ENCODE measurements at places on chromosomes 13 and 19.
A peak's percentile ranks its signal among the peaks of the same experiment; 100 is the strongest.

DNA sequence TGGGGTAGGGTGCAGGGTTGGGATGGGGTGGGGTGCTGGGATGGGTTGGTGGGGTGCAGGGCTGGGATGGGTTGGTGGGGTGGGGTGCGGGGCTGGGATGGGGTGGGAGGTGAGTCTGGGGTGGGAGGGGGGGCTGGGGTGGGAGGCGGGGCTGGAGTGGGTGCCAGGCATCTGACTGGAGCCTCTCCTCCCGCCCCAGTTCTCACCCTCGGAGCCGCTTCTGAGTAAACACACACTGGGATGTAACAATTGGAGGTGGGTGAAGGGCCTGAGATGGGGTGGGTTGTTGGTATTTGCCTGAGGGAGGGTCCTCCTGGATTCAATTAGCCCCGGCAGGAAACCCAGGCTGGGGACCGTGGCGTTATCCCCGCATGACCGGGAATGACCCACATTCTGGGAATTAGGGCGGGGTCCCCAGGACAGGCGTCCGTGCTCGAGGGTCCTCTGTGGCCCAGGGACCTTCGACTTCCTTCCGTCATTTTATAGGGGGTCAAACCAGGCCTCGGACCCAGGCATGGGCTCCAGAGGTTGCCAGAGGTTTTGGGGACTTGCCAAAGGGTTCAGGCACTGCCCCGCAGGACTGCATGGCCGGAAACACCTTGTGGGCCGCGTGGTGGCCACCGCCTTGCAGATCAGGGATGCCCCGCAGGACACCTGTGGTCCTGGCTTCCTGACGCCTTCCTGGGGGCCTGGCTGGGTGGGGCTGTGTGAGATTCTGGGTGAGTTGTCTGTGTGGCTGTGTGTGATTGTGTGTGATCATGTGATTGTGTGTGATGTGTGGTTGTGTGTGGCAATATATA is 1.4 kb downstream of the TMPRSS9 start:
- no peak for DNase-seq

GRCh38 chr19:17784201-17785008 is 10.5 kb upstream of the B3GNT3 start:
- DNase-seq = peak; percentile 80

DNA sequence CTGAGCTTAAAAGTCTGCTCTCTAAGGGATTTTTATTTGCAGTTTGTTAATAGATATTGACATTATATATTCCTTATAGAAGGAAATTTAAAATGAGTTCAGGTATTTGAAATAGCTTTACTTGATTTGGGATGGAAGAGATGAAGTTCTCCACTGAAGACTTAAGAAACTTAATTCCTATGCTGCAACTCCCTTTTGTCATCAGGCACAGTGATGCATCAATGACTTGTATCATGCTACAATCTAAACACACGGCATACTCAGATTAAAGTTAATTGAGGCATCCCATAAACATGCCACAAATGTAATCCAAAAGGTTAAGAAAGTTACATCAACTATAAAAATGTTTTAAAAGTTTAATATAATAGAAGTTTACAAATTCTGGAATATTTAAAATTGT is 109.0 kb downstream of the STARD13 start:
- DNase-seq = no peak

DNA sequence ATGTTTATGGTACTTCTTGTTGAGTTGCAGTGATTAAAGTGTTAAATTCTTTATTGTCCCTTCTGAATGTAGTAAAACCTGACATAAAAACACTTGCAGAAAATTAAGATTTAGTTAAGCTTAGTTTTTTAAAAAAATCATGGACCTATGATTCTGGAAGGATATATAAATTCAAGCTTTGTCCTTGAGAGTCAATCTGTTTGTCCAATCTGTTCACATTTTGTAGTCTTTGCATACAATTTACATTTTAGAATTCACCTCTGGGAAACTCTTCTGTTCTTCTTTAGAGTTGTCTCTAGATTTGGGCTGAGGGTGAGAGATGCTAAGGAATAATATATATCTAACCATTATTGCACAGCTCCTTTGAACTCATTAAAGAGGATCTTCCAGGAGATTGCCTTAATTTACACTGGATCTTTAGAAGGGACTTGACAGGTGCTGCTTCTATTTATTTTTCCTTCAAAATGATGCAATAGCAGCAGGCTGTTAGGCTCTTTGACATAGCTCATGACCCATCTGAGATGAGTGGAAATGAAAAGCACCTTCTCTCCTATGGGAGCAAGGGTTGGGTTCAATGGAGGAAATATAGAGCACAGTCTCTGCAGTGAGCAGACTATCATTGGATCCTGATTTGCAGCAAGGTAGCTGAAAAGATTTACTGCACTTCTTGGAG is 433.9 kb downstream of the GPC6 start:
- no peak for DNase-seq

DNA sequence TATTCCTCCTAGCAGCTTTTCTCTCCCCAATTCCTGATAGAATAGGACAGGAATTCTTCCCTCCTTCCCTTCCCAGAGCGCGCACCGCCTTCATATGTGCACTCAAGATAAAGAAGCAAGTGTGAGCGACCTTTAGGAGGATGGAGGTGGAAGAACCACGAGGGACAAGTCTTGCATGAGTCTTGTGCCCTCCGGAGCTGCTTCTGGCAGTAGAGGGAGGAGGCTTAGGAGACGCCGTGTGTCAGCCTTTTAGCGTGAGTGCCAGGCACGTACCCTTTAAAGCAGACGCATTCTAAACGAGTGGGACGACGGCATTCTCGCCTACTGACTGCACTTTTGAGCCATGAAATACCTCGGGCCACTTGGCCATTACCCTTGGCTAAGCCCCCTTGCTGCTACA is 95.4 kb upstream of the RAP2A start:
- no peak for DNase-seq

DNA sequence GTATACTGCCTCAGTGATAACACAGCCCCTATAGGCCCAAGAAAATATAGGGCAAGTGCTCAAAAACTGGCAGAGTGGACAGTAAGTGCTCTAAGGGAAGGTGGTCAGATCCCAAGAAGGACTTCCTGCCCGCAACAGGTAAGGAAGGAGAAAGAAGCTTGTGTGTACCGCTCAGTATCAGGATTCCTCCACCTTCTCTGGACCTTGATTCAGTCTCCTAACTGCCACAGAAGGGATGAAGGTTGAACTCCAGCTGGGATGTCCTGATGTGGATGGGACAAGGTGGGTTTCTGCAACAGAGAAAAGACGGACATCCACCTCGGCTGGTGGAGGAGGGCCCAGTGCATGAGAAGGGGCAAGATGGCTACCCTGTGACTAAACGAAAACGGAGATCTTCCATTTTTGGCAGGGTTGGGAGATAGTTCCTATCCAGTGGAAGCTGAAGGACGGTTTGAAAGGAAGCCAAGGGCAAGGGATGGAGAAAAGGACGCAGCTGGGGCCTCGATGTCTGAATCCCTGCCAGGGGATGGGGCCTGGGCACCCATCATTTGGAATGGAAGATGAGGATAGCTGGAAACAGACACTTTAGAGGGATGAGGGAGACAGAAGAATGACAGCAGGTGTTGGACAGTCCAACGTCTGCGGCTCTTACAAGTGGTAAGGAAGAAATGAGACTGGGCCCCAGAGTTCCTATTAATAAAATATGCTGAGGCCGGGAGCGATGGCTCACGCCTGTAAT is 1.3 kb upstream of the ATF5 start:
- no peak for DNase-seq

- DNase-seq = no peak
Observed at GRCh38 chr19:3420909-3421619, 54.7 kb downstream of the NFIC start.

- DNase-seq = no peak
Observed at GRCh38 chr13:74868049-74868448, 613.9 kb downstream of the TBC1D4 start.

DNA sequence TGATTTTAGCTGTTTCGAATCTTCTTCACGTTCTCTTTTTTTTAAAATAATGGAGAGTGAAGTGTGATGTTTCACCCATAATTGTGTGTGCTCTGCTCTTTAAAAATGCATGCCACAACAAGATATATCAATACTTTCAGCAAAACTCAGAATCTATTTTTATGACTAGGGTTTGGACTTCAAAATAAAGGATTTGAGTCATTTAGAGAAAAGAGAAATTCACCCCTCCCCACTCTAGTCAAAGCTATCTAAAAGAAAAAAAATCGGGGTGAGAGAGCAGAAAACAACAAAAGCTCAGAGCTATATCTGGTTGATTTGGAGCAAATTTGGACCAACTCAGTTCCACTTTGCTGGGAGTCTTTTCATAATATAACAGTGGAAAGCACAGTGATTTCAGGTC is 244.5 kb downstream of the DNAJC15 start:
- no peak for DNase-seq

GRCh38 chr13:32851083-32852069 is 164.8 kb upstream of the KL start:
- DNase-seq = peak; percentile 26

All from HEK293T (cell line).